ENCODE measurements at places on chromosomes 7 and 10.

DNA sequence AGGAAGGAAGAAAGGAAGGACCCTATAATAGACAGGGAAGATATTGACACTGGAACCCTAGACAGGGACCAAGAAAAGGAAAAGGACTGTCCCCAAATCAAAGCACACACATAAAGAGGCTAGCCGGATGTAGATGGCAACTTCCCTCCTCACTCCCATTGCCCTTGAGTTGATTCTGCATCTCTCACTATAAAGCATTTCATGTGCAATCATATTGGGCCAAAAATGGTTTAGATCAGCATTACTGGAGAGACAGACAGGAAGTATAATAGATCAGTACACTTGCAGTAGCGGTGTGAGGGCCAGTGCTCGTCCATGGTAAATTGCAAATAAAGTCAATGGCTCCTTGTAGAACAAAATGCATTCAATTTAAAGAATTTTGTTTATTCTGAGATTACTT lies 8.4 kb downstream of the IFIT3 start:
- DNase-seq: no peak

DNA sequence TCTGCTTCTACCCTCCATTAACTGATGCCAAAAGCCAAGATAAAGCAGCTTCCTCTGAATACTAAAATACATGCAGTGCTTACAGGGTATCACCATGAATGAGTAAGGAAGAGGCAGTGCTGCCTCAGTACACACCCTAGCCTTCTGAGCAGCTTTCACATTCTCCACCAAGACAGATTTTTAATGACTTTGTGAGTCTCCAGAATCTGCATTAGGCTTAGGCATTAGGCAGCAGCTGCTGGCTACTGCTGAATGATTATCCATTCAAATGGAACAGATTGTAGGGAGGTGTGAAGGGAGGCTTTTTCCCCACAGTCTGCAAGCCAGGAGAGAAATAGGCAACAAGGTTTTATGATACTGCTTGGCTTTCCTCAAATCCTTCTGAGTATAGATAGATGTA lies 1226.7 kb upstream of the LRRN3 start:
- no peak for DNase-seq

DNA sequence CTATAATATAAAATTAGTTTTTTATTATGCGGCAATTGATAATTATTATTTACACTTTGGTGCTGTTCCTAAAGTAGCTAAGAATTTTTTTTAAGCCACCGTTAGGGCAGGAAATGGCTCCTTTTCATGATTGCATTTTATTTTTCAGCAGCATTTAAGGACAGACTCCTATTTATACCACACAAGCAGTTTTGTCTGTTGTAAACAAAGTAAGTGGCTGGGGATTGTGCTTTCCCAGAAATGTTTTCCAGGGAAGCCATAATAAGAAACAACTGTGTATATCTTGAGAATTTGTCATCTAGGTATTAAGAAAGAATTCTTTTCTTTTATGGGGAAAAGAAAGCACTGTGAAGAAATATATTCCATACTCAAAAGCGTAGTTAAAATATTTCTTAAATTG lies 232.0 kb downstream of the VTI1A start:
- no peak for DNase-seq

DNA sequence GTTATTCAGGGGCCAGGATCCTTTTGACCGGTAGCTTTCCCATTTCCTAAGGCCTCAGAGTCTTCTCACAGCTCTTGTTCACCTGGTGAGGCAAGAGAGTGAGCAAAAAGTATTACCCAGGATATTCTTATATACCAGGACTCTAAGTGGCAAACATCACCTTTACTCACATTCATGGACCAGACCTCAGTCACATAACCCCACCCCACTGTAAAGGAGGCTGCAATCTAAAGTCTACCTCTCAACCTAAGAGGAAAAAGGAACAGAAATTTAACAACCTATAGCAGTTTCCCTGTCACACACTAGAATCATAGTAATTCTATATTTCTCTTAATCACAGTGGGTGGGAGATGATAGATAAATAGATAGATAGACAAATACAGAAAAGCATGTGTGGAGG lies 176.0 kb upstream of the PTPRZ1 start:
- no peak for DNase-seq
